ENCODE measurements at places on chromosomes 13 and 19.

DNA sequence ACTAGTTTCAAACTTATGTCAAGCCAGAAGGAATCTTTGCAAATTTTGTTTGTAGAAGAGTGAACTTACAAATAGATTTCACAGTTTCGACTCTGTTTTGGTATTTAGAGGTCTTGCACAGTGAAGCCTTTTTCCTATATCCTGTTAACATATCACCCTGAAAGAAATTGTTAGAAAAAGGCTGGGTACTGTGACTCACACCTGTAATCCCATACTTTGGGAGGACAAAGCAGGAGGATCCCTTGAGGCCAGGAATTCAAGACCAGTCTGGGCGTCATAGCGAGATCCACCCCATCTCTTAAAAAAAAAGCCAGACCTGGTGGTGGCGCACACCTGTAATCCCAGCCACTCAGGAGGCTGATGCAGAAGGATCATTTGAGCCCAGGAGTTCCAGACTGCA lies 224.0 kb downstream of the GGACT start:
- DNase-seq: no peak

- DNase-seq: no peak
Measured at GRCh38 chr13:79703772-79704171, 222.8 kb downstream of the NDFIP2 start.

- no peak for DNase-seq
Measured at GRCh38 chr19:50482271-50482855, 5.7 kb upstream of the GARIN5A start.

DNA sequence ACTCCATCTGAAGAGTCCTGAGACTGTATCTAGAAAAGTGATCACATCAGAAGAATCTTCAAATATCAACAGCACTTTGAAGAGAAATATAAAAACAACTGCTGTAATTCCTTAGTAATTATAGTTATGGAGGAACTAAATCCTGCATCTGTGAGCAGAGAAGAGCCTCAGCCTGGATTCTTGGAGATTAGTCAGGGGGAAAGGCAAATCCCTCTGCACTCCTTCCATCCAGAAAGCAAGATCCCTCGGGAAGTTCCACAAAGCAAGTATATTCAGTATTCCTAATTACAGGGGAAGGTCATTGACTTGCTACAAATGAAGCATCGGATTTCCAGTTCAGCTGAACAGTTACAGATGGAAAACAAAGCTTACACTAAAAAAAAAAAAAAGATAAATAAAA lies 256.6 kb upstream of the IPO5 start:
- no peak for DNase-seq

GRCh38 chr13:75872980-75873379 lies 236.8 kb downstream of the LMO7 start:
- no peak for DNase-seq

GRCh38 chr13:46844431-46844830 lies 47.5 kb upstream of the ESD start:
- no peak for DNase-seq

- no peak for DNase-seq
Measured at GRCh38 chr13:98171900-98172589, 5.0 kb downstream of the RNF113B start.

DNA sequence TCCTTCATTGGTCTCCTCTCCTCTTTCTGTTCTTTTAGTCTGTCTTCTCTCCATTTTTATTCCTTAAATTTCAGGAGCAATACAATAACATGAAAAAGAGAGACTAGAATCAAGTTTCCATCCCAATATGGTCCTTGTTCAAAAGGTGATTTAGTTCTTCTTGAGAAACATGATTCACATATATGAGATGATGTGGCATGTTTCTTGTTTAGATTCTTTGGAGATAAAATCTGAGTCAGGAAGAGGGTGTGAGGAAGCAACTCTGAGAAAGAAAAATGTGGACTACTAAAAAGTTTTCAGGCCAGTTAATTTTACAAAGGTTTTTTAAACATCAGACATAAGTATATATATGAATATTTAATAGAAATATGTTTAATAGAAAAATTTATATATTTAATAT lies 231.4 kb downstream of the OXGR1 start:
- DNase-seq: no peak

DNA sequence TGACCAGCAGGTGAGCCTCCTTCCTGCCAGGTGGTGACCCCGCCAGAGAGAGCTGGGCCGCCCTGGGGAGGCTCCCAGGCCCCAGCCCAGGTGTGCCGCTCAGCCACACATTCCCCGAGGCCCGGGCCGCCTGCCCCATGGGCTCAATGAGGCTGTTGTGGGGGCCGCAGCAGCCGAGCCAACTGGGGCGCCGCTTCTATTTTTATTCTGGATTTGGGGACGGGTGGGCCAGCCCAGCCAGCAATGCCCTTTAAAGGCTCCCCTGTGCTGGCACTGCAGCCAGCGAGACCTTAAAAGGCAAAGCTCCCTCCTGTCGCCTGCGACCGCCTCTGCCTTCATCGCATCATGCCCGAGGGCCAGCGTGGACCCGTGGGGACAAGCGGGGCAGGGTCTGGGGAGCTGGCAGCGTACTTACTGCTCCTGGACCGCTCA lies 17.7 kb upstream of the CRTC1 start:
- DNase-seq: no peak

All from cortex of kidney (tissue), 1 donor.